ENCODE measurements at places on chromosomes 2 and 18. TPM values are rescaled to one million over a fixed set of nuclear protein-coding genes. Genes with fewer than 3 reads are reported as not detected.

The FER1L5 gene
- under 0.01 TPM for total RNA-seq

The VWA3B gene
- total RNA-seq, result 0.10 TPM

The MROH2A gene
- total RNA-seq, result 2.5 TPM

The C2orf72 gene
- 3.5 TPM for total RNA-seq

The GBX2 gene
- not detected for total RNA-seq

The ALLC gene
- not detected for total RNA-seq

The FAM210A gene
- 59.6 TPM for total RNA-seq

The DCDC2C gene
- total RNA-seq, result not detected

The NTSR2 gene
- total RNA-seq, result not detected

The RGPD3 gene
- total RNA-seq, result 1.1 TPM

The FMNL2 gene
- 30.8 TPM for total RNA-seq

The COLEC12 gene
- total RNA-seq, result 60.4 TPM

The KDM3A gene
- total RNA-seq, result 93.8 TPM

The ABCG8 gene
- total RNA-seq, result not detected

The KIF1A gene
- 8.9 TPM for total RNA-seq

The RTP5 gene
- total RNA-seq, result not detected

The TPO gene
- 4.4 TPM for total RNA-seq

The REG3A gene
- not detected for total RNA-seq

The IL1R2 gene
- total RNA-seq, result 5.7 TPM

The SH3BP4 gene
- 20.0 TPM for total RNA-seq

The ITPRIPL1 gene
- 6.3 TPM for total RNA-seq

The CASP8 gene
- total RNA-seq, result 8.3 TPM

The MALL gene
- 19.2 TPM for total RNA-seq

The RAB6D gene
- total RNA-seq, result not detected

The FAM237A gene
- total RNA-seq, result not detected

The DYSF gene
- 100 TPM for total RNA-seq

The RAD51AP2 gene
- 0.10 TPM for total RNA-seq

The CNDP1 gene
- total RNA-seq, result not detected

The TUBB8B gene
- total RNA-seq, result not detected

The COBLL1 gene
- total RNA-seq, result 27.1 TPM

The PFN4 gene
- not detected for total RNA-seq

The CTLA4 gene
- 1.2 TPM for total RNA-seq

The AQP4 gene
- total RNA-seq, result 37.6 TPM

The UPP2 gene
- not detected for total RNA-seq
